ENCODE measurements at places on chromosomes 4 and X.

DNA sequence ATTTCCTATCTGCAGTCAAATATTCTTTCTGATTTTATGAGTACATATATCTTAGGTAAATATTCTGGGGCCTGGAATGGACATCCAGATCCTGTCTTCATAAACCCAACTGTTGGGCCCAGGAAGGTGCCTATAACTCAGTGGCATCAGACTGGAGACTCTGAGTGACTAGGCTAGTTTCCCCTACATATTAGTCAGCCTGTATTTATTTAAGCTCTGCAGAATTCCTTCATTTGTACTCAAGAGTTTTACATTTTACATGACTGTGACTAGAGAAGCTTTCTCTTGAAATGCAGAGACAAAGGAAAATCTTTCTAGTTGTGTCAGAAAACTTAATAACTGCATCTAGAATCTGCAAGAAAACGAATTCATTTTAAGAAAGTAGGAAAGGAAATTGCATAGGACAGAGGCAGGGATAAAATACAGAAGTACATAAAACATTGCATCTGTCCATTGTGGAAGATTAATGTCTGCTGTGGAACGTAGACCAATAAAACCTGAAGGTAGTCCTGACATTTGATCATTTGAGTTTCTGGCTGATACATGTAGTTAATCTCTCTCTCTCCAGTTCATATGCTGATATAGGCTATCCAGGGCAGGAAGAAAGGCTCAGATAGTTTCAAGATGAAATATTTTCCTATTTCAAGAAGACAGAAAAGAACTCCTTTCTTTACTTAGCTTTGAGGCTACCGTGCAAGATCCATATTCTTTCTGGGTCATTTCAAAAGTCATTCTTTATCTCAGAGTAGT lies 78.2 kb downstream of the OPHN1 start:
- no peak for DNase-seq

GRCh38 chrX:115949900-115950822 lies 220.4 kb upstream of the AGTR2 start:
- DNase-seq, result no peak

GRCh38 chr4:113636877-113637276 lies 124.7 kb downstream of the CAMK2D start:
- DNase-seq, result no peak

GRCh38 chr4:159220353-159220752 lies 117.5 kb downstream of the RAPGEF2 start:
- no peak for DNase-seq

DNA sequence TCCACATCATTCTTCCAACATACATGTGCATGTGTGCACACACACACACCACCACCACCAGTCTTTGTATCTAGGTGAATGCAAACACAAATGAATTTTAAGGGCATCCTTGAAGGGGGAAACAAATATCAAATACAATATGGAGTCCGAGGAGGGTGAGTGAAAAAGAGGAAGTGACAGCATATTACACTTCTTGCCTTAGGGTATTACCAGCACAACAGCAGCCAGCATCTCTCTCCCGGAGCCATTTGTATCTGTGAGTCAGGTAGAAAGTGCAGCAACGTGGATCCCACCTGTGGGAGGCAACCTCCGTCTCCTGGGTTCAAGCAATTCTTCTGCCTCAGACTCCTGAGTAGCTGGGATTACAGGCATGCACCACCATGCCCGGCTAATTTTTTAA lies 483.2 kb downstream of the SMARCA1 start:
- DNase-seq, result no peak

GRCh38 chr4:7652906-7653305 lies 218.2 kb upstream of the PSAPL1 start:
- no peak for DNase-seq

DNA sequence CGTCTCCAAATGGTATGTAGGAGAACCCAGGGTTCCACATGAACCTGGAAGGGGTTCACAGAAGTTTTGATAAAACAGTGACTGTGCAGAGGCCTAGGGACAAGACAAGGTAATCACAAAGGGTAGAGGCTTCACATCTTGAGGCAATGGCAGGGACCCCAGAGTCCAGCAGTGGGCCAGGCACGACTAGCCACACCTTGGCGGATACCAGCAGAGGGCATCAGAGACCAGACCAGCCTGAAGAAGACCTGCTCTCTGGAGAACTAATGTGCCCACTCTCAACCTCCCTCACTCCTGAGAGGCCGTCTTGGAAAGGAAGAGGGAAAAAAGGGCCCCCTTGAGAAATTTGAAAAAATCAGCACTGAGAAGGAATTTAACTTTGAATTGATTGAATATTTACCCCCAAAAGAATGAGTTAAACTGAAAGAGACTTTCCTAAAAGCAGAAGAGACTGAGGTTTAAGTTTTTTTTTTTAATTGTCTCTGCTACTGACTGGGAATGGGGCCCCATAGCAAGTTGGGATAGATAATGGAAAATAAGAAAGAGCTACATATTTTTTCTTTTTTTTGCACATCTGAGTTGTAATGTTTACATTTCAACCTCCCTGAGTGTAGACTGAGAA lies 243.8 kb upstream of the JADE1 start:
- no peak for DNase-seq

GRCh38 chr4:89535251-89535650 lies 227.7 kb upstream of the GPRIN3 start:
- DNase-seq, result no peak

DNA sequence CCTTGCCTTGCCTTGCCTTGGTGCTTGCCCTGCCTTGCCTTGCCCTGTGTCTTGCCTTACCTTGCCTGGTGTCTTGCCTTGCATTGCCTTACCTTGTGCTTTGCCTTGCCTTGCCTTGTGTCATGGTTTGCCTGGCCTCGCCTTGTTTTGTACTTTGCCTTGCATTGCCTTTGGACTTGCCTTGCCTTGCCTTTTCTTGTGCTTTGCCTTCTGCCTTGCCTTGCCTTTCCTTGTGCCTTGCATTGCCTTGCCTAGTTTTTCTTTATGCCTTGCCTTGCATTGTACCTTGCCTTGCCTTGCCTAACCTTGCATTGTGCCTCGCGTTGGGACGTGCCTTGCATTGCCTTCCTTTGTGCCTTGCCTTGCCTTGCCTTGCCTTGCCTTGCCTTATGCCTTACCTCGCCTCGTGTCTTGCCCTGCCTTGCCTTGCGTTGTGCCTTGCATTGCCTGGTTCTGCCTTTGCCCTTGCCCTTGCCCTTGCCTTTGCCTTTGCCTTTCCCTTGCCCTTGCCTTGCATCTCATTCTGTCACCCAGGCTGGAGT lies 82.8 kb downstream of the TAB3 start:
- no peak for DNase-seq

DNA sequence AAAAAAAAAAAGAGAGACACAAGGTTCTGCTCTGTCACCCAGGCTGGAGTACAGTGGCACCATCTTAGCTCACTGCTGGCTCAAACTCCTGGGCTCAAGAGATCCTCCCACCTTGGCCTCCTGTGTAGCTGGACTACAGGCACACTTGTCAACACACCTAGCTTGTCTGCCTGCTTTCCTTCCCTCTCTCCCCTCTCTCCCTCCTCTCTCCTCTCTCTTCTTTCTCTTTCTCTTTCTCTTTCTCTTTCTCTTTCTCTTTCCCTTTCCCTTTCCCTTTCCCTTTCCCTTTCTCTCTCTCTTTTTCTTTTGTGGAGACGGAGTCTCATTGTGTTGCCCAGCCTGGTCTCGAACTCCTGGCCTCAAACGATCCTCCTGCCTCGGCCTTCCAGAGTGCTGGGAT lies 132.1 kb downstream of the DIPK2B start:
- DNase-seq, result no peak

DNA sequence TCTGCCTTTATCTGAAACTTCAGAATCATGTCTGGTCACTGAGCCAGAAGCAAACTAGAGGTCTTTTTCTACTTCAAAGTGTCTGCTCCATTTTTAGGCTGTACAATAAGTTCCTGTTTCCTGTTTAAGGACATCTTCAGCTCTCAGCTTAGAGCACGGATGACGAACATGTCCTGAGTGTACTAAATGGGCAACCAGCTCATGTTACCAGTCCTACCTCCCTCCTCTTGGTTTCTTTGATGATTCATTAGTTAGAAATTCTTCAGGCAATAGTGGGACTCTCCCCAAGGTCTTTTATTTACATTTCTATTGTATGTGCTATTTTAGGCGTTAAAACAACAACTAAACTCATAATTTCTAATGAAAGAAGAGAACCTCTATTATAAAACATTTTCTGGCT lies 58.0 kb downstream of the ENPEP start:
- DNase-seq, result no peak

DNA sequence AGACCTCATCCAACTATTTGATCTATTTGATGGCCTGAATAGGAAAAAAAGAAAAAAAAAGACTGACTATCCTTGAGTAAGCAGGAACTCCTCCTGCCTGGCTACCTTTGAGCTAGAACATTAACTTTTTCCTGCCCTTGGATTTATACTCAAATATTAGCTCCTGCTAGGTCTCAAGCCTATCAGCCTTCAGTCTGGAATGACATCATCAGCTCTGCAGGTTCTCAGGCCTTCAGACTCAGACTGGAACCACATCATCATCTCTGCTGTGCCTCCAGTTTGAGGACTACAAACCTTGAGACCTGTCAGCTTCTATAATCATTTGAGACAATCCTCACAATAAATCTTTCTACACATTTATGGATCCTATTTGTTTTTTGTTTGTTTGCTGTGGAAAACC lies 754.0 kb upstream of the SLIT2 start:
- no peak for DNase-seq

GRCh38 chr4:95546866-95547714 lies 1.7 kb downstream of the UNC5C start:
- no peak for DNase-seq

- DNase-seq, result no peak
Observed at GRCh38 chr4:174358829-174359228, 75.1 kb downstream of the CEP44 start.

DNA sequence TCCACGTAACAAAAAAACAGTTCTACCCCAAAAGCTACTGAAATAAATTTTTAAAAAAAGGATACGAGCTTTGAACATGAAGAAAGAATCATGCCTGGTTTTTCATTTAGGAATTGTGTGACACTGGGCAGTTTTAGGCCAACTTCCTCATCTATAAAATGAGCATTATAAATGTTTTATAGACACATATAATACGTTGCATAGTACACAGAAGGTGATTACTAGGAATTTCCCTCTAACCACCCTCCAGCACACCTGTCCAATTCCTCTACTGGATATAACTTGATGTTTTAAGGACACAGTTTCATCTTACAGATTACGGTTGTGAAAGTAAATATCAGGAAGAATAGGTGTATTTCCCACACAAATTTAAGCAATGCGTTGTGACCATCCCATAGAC lies 85.5 kb upstream of the IQCM start:
- DNase-seq, result no peak

- no peak for DNase-seq
Observed at GRCh38 chr4:3709061-3709845, 56.9 kb upstream of the ADRA2C start.

- no peak for DNase-seq
Observed at GRCh38 chr4:57020467-57021101, 41.9 kb downstream of the POLR2B start.

DNA sequence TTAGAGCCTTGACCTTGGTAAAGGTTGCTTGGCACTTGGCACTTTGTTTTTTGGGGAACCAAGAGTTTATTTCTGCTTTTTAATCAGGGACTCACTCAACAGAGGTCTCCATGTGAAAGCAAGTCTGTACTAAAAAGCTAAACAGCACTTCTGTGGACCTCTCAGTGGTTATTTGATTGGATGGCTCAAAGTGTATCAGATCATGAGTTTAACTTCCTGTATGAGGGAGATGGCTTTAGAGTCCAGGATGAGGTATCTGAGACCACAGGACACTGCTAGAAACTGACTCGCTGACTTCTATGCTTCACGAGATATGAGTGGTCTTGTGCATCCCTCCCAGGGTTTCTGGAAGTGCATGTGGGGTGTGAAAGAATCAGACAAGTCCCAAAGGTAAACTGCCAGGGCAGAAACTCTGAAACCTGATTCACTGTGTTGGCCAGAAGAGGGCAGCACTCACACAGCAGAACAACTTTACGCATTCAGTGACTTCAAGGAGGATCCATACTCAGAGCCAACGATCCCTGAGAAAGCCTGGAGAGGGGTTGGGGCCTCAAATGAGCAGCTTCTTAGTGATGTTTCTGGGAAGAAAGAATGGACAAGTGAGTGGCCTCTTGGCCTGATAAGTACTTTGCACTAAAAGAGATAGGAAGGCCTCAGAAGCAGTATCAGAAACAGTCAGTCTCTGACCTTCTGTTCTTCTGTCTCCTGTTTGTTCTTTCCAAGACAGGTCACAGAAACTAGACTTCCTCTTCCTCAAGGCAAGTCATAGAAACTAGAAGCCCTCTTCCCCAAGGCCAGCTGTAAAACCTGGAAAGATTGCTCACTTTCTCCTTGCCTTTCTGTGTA lies 220.3 kb upstream of the CXCL13 start:
- peak; percentile 25 for DNase-seq

GRCh38 chrX:69178592-69178991 lies 13.3 kb upstream of the PJA1 start:
- DNase-seq, result no peak

- no peak for DNase-seq
Observed at GRCh38 chrX:136390921-136391320, 90.2 kb downstream of the ADGRG4 start.

- no peak for DNase-seq
Observed at GRCh38 chr4:118969359-118969758, 80.7 kb downstream of the SYNPO2 start.

DNA sequence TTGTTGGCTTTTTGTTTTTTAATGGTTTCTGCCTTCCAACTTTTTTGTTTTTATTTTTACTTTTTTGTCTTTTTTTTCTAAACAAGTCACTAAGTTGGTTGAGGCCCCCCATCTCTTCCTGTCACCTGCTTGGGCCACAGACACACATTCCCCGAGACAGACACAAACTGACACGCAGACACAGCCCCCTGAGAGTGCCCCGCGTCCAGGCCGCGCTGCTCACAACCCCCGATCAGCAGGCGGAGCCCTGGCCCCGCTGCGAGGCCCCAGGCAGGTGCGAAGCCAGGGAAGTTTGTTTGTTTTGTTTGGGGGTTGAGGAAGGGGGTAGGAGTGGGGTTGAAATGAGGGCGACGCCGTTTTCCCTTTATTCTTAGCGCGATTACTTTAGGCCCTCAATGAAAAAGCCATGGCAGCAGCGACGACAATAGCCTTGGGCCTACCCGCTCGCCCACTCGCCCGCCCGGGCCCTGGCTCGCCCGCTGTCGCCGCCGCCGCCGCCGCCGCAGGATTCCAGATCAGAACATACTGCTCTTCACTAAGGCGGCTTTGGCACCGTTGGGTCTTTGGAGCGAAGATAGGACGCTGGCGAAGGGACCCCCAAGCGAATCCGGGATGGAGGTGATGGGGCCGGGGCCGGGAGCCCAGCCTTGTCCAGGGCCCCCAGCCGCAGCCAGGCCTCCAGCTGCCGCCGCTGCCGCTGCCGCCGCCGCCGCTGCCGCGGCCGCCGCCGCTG lies 3.1 kb downstream of the PHOX2B start:
- no peak for DNase-seq

- no peak for DNase-seq
Observed at GRCh38 chr4:151606061-151606460, 154.7 kb downstream of the GATB start.

GRCh38 chr4:114077610-114078009 lies 98.2 kb upstream of the ARSJ start:
- DNase-seq, result no peak
